ENCODE measurements at places on chromosomes 1 and 21.
A peak's percentile ranks its signal among the peaks of the same experiment; 100 is the strongest.

DNA sequence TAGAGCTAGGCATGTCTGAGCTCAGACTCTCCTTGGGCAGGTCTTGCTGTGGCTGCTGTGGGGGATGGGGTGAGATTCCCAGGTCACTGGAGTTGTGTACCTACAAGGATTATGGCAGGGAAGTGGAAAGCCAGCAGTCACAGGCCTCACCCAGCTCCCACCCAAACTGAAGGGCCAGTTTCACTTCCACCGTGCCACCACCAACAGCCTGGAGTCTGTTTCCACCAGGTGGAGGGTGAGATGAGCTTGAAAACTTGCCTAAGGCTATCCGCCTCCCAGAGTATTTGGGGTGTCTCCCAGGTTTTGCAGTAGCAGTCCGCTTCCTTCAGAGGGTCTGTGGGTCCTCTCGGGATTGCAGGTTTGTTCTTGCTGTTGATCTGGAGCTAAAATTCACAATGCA, 327.7 kb downstream of the PTPRC start:
- DNase-seq, result no peak

DNA sequence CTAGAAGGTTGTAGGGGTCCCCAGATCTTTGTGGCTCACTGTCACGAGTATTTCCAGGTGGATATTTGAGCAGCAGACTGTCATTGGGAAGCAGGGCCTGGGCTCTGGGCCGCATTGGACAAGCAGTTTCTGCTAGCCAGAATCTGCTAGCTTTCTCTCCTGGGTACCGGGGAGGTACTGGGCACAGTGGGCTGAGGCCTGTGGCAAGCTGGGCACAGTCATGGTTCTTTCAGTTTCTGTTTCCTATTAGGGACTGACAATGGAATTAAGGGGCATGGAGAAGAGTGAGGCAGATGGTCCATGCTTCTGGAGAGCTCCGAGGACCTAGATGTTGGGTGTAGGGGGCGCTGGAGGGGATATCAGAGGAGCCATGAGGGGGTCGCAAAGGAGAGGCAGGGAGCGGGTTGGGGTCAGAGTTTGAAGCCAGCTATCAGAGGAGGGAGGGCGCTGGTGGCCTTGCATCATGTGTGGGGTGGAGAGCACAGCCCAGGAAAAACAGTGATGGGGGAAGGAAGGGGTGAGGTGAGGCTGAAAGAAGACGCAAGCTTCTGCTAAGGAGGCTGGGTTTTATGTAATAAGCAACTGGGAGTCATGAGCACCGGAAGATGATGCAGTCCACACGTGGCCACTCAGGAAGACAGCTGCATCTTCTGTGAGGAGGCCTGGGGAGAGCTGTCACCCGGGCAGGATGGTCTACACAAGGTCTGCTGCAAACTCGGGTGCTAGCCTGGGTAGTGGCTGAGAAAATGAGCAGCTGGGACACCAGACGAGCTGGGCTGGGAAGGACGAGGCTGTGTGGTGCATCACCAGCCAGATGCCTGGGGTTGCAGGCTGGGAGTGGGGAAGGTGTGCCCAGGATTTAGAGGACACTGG, 72.7 kb downstream of the IER5 start:
- no peak for DNase-seq

- DNase-seq, result peak; percentile 82
Measured at GRCh38 chr1:92858564-92859399, 26.9 kb downstream of the RPL5 start.

DNA sequence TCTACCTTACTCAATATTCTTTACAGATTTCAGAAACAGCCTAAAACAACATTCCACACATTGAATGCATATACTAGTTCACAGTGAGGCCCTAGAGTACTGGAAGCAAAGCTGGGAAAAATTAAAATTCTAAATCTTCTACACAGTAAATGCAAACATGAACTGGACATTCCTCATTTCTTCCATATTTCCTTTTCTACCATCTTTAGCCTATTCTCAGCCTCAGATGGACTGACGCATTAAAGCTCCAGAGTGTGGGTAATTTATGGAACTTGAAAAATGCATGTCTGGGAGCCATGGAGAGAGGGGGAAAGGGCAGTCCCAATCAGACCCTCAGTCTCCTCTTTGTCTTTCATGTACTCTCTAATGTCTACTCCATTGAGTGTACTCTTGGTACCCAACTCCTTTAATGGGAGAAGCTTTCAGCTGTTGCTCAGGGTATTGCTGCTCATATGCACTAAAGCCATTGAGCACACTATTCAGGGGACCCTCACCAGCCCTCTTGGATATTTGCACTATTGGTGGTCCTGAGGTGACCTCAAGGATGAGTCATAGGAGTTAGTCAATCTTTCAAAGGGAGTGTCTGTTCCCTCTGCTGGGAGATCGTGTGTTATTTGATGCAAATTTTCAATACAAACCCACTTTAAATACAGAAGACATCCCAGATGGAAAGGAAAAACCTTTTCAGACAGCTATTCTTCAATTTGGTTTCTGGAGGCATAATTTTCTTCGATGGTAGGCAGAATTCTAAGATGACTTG, 83.3 kb upstream of the KCNJ15 start:
- peak; percentile 39 for DNase-seq

DNA sequence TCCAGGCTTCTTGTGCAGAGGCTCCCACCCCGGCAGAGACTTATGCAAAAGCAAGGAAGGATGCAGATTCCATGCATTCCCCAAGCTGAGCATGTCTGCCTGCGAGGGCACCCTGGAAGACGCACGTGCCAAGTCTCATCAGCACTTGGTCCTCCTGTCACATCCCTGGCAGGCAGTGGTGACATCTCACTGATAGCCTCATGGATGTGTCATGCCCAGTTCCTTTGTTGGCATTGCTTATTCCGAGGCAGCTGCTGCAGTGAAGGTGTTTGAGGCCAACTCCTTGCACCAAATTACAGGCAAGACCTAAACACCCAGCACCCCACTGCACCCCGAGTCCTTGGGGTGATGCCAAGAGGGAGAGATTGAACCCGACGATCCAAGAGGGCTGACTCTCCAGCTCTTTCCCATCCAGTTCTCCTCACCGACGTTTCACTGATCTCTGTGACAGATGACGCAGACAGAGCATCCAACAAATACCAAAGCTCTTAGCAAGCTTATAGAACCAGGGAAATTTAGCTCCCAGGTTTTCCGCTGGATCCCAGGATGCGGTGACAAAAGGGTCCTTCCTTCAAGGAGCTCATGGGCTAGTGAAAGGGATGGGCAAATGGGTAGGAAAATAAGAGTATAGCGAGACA, 611.1 kb downstream of the AJAP1 start:
- DNase-seq, result no peak

DNA sequence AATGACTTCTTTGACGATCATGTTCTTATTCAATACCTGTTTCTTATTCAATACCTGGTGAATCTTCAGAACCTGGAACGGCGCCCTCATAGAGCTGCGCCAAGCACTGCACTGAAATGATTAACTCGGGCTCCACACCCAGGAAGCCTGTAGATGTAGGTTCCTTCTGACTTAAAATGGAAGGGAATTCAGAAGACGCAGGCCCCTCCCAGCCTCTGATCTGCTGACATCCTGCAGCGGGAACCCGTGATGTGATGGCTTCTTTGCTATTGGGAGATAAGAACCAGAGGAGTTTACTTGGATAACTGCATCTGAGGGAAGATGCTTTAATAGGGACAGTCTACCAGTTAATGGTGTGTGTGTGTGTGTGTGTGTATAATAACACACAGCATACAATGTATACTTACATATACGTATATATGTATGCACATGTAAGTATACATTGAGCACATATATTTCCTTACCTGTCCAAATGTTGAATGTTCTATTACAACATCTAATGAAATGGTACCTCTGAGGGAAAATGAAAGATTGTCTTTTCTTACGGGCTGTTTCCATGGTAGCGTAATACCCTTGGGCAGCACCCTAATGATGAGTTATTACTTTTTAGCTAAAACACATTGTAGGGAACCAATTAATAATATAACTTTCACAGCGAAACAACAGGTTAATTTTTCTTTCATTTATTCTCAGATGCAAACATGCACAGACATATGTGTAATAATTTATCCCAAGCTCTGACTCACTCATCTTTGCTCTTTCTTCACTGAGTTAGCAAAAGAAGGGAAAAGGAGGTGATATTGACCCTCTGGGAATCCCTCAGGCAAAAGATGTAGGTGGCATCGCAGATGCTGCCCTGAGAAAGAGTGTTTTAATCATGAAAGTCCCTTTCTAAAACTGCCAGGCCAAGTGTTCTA, 379.8 kb downstream of the SIPA1L2 start:
- DNase-seq, result no peak

GRCh38 chr1:30596470-30596869, 126.9 kb downstream of the MATN1 start:
- DNase-seq, result no peak

GRCh38 chr1:215064327-215064726, 18.2 kb upstream of the KCNK2 start:
- no peak for DNase-seq

DNA sequence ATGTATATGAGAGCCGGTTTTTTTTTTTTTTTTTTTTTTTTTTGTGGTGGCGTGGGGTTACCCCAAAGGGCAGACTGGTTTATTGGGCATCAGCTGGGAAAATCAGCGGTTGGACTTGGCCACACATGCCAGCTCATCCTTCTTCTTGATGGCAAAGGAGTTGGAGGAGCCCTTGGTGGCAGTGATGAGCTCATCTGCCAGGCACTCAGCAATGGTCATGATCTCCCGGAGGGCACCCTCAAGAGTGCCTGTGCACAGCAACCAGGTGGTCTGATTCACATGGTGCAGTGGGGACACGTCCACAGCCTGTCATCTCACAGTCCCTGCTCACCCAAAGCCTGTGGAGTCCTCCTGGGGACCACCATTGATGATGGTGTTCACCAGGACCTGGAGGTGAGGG, 62.0 kb downstream of the MRPS6 start:
- DNase-seq, result no peak

DNA sequence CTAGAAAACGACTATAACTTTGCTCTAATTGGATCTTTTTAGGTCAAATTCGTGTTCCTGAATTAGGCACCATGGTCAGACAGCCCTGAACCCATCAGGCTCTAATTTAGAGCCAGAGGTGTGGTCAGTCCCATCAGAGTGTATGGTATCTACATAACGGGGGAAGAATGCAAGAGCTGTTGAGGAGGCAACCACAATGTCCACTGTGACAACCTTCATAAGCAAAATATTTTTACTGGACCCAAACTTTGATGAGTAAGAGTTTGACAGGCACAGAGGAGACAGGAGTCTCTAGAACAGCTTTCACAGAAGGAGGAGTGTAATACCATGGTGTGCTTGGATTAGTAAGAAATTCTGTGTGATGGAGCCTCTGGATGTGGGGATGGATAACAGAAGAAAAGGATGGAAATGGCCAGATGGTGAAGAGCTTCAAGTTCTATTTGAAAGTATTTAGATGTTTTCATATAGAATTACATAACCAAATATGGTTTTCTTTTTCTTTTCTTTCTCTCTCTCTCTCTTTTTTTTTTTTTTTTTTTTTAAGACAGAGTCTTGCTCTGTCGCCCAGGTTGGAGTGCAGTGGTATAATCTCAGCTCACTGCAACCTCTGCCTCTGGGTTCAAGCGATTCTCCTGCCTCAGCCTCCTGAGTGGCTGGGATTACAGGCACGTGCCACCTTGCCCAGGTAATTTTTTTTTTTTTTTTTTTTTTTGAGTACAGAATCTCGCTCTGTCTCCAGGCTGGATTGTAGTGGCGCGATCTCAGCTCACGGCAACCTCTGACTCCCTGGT, 24.9 kb downstream of the UBE2U start:
- DNase-seq, result peak; percentile 70

DNA sequence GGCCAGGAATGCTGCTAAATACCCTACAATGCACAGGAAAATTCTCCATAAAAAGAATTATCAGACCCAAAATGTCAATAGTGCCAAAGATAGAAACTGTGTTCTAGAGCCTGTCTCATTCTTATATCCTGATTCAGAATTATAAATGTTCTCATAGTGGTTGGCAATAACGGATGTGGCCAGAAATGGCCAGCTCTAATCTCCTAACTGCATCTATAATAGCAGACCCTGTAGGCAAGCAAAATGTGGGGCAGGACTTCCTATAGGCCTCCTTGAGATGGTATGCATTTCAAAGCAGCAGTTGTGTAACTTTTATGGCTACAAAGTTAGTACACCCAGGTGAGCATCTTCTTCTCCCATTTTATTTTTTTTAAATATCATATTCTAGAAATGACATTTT, 95.9 kb upstream of the SGIP1 start:
- no peak for DNase-seq

- DNase-seq, result peak; percentile 83
Measured at GRCh38 chr1:164780863-164781262, 221.9 kb downstream of the PBX1 start.

DNA sequence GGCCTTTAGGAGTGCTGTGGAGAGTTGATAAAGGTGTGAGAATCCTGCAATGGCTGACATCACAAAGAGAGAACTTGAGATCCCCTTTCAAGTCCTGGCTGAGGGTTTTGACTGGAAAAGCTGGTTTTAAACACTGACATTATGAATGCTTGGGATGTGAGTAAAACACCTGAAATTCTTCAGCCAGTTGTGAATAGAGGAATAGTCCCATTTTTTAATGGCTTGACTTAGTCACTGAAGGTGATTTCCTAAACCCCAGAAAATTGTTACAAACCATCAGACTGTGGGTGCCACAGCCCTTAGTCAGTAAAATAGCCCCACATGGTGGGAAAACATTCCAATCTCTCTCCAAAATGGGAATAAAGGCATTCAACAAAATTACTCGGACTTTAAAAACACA, 107.7 kb upstream of the LMO4 start:
- DNase-seq, result no peak

GRCh38 chr1:241770115-241770514, 77.9 kb upstream of the EXO1 start:
- no peak for DNase-seq

- no peak for DNase-seq
Measured at GRCh38 chr1:232578651-232579195, 51.2 kb downstream of the SIPA1L2 start.

- DNase-seq, result peak; percentile 46
Measured at GRCh38 chr1:202189001-202189790, 4.4 kb upstream of the LGR6 start.

DNA sequence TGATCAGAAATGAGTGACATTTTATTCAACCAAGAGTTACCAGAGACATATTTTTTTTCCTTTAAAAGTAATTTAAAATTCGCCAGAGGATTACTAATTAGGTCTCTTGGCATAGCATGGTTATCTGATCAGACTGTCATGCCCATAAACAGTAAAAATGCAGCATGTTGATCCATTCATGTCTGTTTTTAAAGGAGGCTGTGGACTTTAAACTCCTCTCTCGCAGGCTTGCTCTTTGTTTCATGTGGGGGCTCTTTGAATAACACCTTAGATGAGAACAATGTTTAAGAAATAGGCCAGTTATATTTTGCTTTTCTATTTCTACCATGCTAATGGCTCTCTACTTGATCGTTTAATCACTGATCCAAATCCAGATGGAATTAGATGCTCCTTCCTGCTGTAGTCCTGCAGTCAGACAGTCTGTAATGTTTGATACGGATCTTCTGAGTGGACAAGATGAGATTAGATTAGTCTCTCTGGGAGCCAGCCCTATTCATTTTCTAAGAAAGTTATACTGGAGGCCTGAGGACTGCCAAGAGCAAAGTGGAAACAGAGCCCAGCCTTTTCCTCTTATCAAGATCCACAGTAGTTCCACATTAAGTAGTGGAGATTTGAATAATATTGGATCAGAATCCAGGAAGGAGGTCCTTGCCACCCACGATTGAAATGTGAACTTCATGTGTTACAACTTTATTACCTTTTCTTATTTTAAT, 197.4 kb downstream of the HS2ST1 start:
- DNase-seq, result no peak

Measured in fibroblast of skin of right quadriceps (primary cell).